ENCODE measurements at places on chromosomes 1 and 21.

DNA sequence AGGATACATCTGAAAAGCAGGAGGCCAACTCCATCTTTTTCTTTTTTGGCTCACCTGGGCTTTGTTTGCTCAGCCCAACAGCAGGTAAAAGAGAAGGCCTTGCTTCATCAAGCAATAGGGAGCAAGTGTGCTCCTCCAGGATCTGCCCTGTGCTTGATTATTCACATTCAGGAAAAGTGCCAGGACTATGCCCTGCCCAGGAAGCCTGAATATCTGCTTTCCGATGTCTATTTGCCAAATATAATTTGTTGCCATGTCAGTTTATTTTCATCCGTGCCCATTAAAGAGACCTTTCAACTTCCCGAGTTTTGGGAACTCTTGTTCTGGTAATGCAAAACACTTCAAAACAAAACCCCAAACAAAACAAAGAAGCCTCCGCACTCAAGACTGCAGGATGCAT is 185.3 kb downstream of the CDC7 start:
- peak overlapping the region; percentile 31 for H3K4me3 ChIP-seq
- H3K27ac ChIP-seq = peak overlapping the region; percentile 96
- no peaks in the 10 kb centered on the region for H3K27me3 ChIP-seq
- DNase-seq = no peak
- H3K4me1 ChIP-seq = peaks cover 76% of the 10 kb centered on the region
- peaks cover 47% of the 10 kb centered on the region for H3K36me3 ChIP-seq

- H3K4me1 ChIP-seq = peaks cover 5% of the 10 kb centered on the region
- H3K36me3 ChIP-seq = no peaks in the 10 kb centered on the region
- no peak for DNase-seq
Measured at GRCh38 chr21:28587748-28588147, 404.9 kb downstream of the LTN1 start.

GRCh38 chr1:72678683-72679082 is 396.3 kb upstream of the NEGR1 start:
- H3K36me3 ChIP-seq = no peaks in the 10 kb centered on the region
- no peak for DNase-seq
- H3K4me3 ChIP-seq = no peak overlapping the region
- H3K27me3 ChIP-seq = no peaks in the 10 kb centered on the region
- no peaks in the 10 kb centered on the region for H3K4me1 ChIP-seq
- H3K27ac ChIP-seq = no peak overlapping the region

- peak overlapping the region; percentile 67 for H3K4me3 ChIP-seq
- no peak for DNase-seq
- H3K36me3 ChIP-seq = no peaks in the 10 kb centered on the region
- H3K27me3 ChIP-seq = no peaks in the 10 kb centered on the region
Measured at GRCh38 chr1:161739865-161740566, 9.6 kb upstream of the DUSP12 start.

- H3K4me1 ChIP-seq = no peaks in the 10 kb centered on the region
- H3K4me3 ChIP-seq = no peak overlapping the region
- H3K36me3 ChIP-seq = no peaks in the 10 kb centered on the region
- H3K27ac ChIP-seq = no peak overlapping the region
- DNase-seq = no peak
Measured at GRCh38 chr1:230610589-230610988, 31.7 kb upstream of the COG2 start.

DNA sequence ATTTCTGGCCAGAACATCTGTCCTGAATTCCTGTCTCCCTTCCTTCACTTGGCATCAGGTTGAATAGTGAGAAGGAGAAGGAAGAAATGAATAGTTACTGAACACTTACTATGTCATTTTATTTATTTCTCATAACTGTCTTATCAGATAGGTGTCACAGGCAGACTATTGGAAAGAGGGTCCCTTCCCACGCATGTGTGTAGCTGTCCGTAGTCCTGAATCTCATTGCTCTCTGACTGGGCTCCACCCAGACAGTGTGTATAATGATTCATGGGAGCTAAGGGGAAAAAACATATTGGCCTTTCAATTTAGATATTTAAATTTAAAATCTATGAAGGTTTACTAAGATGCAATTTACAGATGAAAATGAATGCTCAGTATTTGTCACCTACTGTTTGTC is 86.1 kb downstream of the OMA1 start:
- H3K4me3 ChIP-seq = no peak overlapping the region
- DNase-seq = no peak
- no peaks in the 10 kb centered on the region for H3K4me1 ChIP-seq
- H3K27me3 ChIP-seq = no peaks in the 10 kb centered on the region

GRCh38 chr1:36522461-36523229 is 39.9 kb upstream of the CSF3R start:
- no peaks in the 10 kb centered on the region for H3K27me3 ChIP-seq
- DNase-seq = no peak
- peak overlapping the region; percentile 68 for H3K27ac ChIP-seq
- H3K36me3 ChIP-seq = no peaks in the 10 kb centered on the region

DNA sequence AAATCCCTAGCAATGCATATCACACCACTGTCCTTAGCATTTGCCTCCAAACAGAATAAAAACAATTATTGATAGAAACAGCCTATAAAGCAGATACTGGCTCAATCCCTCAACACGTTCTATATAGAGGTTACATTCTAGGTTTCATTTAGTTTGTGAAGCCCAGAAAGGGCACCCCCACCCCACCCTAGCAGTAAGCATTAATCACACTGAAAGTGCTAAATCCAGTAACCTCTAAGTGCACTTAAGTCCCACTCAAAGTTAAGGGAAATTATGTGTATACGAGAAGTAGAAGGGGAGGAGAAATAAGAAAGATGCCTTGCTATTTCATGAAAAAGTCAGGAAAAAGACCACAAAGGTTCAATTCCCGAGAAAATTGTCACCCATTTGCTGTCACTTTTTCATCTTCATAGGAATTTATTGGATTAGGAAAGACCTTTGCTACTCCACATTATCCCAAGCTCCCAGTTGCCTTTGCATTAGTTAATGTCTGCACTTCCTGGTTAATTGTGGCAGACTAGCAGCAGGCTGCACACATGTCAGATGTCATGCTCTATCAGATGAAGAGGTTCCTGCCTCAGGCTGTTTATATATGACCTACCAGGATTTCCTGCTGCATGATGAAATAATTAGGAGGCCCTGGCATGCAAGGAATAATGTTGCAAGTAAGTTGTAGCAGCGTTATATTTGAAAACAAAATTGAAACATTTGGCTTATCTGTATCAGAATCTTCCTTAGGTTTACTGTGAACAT is 54.5 kb upstream of the LHX8 start:
- no peak for DNase-seq
- no peak overlapping the region for H3K27ac ChIP-seq
- no peak overlapping the region for H3K4me3 ChIP-seq
- no peaks in the 10 kb centered on the region for H3K27me3 ChIP-seq
- no peaks in the 10 kb centered on the region for H3K36me3 ChIP-seq

GRCh38 chr1:48898894-48899293 is 122.2 kb upstream of the BEND5 start:
- no peaks in the 10 kb centered on the region for H3K4me1 ChIP-seq
- H3K27me3 ChIP-seq = peaks cover 21% of the 10 kb centered on the region
- DNase-seq = no peak

- peak overlapping the region; percentile 84 for H3K27ac ChIP-seq
- peak overlapping the region; percentile 76 for H3K4me3 ChIP-seq
- DNase-seq = peak; percentile 64
- H3K4me1 ChIP-seq = peaks cover 10% of the 10 kb centered on the region
- H3K27me3 ChIP-seq = peaks cover 23% of the 10 kb centered on the region
Measured at GRCh38 chr21:38376235-38376634, 119.4 kb downstream of the KCNJ15 start.

DNA sequence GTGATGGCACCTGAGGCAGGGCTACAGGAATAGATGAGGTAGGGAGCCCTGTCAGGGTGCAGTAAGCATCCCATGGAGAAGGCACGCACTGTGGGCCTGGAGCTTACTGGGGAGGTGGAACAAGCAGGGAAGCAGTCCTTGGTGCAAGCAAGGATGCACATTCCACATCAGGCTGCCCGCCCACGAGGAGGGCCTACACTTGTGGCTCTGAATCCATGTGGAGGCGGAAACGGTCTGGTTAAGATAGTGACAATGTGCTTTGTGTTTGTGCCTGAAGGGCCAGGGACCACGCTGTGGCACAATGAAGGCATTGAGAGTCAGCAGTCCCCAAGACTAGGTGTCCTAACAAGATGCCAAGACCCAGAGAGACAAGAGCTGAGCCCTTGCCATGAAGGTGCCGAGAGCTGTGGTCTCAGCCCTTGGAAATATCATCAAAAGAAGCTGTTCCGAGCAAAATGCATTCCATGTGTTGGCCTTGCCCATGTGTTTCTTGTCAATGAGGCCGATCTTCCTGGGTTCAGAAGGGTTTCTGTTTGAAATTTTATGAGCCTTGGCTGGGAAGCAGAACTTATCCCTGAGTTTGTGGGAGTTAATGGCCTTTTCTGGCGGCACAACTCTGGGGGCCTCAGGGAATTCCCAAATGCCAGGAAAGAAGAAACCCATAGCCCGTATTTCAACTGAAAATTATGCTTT is 111.9 kb downstream of the NGF start:
- peaks cover 8% of the 10 kb centered on the region for H3K27me3 ChIP-seq
- DNase-seq = no peak
- no peak overlapping the region for H3K4me3 ChIP-seq
- H3K4me1 ChIP-seq = no peaks in the 10 kb centered on the region
- no peak overlapping the region for H3K27ac ChIP-seq

- no peak overlapping the region for H3K27ac ChIP-seq
- H3K27me3 ChIP-seq = no peaks in the 10 kb centered on the region
- no peak overlapping the region for H3K4me3 ChIP-seq
- DNase-seq = no peak
- H3K36me3 ChIP-seq = no peaks in the 10 kb centered on the region
Measured at GRCh38 chr1:95948023-95948422, 714.0 kb downstream of the RWDD3 start.

DNA sequence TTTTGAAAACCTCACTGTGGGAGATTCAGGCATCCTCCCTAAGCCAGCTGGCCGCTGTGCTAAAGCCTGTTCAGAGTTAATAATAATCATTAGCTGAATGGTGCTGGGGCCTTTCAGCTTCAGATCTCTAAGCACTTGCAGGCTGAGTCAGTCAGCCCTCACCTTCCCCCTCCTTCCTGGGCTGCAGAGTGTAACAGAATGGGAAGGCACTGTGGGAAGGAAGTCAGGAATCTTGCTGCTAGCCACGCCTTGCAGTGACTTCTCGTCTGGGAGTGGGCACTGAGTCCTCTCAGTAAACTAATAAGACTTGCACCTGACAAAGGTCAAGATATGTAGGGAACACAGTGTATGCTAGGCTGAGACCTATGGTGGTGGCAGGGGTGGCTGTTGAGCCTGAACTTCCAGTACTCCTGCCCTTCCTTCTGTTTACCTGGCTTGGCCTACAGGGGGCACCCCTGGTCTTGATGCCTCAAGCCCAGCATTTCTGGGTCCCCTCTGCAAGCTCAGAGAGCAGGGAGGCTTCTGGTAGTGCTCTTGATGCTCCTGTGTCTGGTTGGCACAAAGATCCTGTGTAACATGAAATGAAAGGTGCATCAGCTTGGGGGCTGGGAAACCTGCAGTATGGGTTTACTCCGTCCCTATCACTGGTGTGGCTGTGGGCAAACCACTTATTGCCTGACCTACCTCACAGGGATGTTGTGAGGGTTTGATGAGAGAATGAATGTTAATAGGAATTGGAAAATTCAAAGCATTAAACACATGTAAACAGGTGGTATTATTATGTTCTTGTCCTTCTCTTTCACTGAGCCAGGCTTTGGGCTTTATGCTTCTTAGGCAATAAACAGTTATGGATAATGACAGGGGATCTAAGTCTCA is 6.0 kb downstream of the CYB561D1 start:
- peak overlapping the region; percentile 28 for H3K27ac ChIP-seq
- H3K36me3 ChIP-seq = peaks cover 7% of the 10 kb centered on the region
- H3K27me3 ChIP-seq = no peaks in the 10 kb centered on the region
- DNase-seq = no peak

DNA sequence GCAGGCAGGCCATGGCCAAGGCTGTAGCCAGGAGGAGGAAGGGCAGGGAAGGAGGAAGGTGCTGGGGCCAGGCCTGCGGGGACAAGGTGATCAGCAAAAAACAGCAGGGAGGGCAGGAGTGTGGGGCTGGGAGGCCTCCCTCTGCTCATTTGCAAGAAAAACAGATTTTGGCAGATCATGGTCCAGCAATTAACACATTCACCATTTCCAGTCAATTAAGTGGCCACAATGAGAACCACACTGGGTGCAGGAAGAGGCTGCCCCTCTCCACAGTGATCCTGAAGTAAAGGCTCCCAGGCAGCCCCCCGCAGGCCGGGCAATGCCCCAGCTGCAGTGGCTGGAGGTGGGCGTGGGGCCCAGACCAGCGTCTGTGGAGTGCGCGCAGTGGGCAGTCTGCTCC is 54.6 kb downstream of the DMRTB1 start:
- H3K27me3 ChIP-seq = no peaks in the 10 kb centered on the region
- H3K4me3 ChIP-seq = no peak overlapping the region
- no peak for DNase-seq
- H3K36me3 ChIP-seq = no peaks in the 10 kb centered on the region
- no peak overlapping the region for H3K27ac ChIP-seq

- H3K27ac ChIP-seq = no peak overlapping the region
- H3K36me3 ChIP-seq = no peaks in the 10 kb centered on the region
- no peaks in the 10 kb centered on the region for H3K4me1 ChIP-seq
Measured at GRCh38 chr1:31441970-31442647, 29.1 kb downstream of the SERINC2 start.

- no peak overlapping the region for H3K27ac ChIP-seq
- H3K4me3 ChIP-seq = no peak overlapping the region
- no peak for DNase-seq
- H3K27me3 ChIP-seq = peaks cover 8% of the 10 kb centered on the region
- no peaks in the 10 kb centered on the region for H3K36me3 ChIP-seq
- H3K4me1 ChIP-seq = no peaks in the 10 kb centered on the region
Measured at GRCh38 chr1:62676611-62677356, 11.4 kb downstream of the DOCK7 start.

DNA sequence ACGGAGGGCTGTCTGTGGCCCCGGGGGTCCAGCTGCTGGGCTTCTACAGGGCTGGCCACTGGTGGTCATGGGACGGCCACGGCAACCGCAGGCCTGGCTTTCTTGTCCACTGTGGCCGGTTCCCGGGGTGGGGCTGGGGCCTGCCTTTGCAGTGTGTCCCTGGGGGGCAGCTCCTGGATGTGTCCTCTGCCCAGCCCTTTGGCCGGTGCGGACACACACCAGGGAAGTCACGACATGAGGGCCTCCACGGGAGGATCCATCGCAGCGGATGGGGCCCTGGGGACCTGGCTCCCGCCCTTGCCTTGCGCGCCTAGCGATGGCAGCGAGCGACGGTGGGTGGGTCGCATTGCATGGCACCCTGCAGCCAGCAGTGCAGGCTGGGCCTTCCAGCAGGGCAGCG is 18.0 kb downstream of the PFKL start:
- H3K27ac ChIP-seq = no peak overlapping the region
- no peaks in the 10 kb centered on the region for H3K27me3 ChIP-seq
- no peak for DNase-seq
- no peak overlapping the region for H3K4me3 ChIP-seq
- no peaks in the 10 kb centered on the region for H3K4me1 ChIP-seq
- H3K36me3 ChIP-seq = no peaks in the 10 kb centered on the region

GRCh38 chr1:47187926-47188250 is 1.9 kb downstream of the PDZK1IP1 start:
- H3K4me3 ChIP-seq = no peak overlapping the region
- H3K36me3 ChIP-seq = no peaks in the 10 kb centered on the region
- no peaks in the 10 kb centered on the region for H3K27me3 ChIP-seq
- H3K27ac ChIP-seq = peak overlapping the region; percentile 39
- H3K4me1 ChIP-seq = peaks cover 9% of the 10 kb centered on the region

Measured in natural killer cell treated with Interleukin-12 subunit alpha and Interleukin-12 subunit beta and Interleukin-15 and Interleukin-18, amount 100 ng/mL, for 72 hours (primary cell).